Neural progenitor cell (in vitro differentiated cells): ENCODE measurements at places on chromosomes 1 and 21. TPM values are rescaled to one million over a fixed set of nuclear protein-coding genes. Genes with fewer than 3 reads are reported as not detected.

GRCh38 chr1:237219751-237220642 lies 178.0 kb downstream of the RYR2 start:
- no peak for DNase-seq

GRCh38 chr1:22398656-22399420 lies 52.8 kb upstream of the ZBTB40 start:
- DNase-seq = no peak

DNA sequence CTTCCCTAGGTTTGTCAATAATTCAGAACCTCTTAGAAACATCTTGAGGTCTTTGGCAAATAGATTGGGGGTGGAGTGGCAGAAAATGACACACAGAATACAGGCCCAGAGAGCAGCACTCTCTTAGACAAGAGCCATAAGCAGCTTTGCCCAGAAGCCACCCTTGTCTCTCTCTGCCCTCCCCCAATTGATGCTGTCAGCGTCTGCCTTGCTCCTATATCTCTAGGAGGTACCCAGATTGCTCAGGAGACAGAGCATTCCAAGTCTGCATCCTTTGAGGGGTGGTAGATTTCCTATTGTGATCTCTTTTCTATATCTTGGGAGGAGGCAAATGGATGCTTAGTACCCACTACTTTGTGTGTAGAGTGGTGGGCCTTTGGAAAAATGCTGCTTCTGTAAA lies 1.8 kb downstream of the RGL1 start:
- DNase-seq = peak; percentile 39

DNA sequence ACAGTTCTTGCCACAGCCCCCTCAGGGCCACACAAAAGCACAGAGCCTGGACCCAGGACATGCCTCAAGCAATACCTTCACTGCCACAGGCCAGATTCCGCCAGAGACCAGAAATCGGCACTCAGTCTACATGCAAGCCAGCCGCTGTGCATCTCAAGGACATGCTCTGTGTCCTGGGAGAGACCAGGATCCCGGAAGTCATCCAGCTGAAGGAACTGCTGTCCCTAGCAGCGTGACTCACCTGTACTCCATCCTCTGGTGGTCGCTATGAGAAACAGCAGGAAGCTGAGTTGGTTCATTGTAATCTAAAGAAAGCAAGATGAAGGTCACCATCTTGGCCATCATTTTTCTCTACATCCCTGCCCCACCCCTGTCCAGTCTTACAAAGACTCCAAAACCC lies 401 bp downstream of the ITLN1 start:
- DNase-seq = peak; percentile 12

DNA sequence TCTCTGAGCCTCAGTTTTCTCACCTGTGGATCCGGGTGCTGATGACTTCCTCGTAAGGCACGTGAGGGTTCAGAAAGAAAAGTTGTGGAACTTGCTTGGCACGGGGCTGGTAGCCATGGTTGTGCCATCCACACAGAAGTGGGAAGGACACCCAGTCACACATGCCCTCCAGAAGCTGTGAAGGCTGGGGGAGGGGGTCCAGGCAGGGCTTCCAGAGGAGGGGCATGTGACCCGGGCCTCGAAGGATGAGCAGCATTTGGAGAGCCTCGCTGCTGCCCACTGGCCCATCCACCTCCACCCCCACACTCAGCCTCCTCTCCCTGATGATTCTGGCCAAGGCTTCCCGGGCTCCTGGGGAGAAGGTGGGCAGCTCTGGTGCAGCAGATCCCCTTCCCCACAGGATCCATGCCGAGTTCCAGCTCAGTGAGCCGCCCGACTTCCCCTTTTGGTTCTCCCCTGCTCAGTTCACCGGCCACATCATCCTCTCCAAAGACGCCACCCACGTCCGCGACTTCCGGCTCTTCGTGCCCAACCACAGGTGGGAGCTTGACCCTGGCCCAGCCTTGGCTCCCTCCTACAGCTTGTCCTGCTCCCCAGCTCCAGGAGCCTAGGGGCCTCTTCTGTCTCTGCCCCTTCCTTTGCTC lies 9.4 kb downstream of the SELENON start:
- no peak for DNase-seq

DNA sequence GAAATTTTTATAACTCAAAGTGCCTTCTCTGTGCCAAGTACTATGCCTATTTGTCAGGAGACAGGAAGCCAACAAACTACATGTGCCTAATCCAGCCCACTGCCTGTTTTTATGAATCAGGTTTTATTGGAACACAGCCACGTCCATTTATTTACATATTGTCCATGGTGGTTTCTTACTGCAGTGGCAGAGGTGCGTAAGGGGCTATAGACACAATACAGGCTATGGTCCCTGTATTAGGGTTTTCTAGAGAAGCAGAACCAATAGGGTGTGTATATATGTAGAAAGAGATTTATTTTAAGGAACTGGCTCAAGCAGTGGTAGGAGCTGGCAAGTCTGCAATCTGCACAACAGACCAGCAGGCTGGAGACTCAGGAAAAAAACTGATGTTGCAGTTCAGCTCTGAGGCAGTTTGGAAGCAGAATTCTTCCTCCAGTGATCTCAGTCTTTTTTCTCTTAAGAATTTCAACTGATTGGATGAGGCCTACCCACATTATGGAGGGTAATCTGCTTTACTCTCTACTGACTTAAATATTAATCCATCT lies 15.4 kb downstream of the PPIE start:
- DNase-seq = no peak

DNA sequence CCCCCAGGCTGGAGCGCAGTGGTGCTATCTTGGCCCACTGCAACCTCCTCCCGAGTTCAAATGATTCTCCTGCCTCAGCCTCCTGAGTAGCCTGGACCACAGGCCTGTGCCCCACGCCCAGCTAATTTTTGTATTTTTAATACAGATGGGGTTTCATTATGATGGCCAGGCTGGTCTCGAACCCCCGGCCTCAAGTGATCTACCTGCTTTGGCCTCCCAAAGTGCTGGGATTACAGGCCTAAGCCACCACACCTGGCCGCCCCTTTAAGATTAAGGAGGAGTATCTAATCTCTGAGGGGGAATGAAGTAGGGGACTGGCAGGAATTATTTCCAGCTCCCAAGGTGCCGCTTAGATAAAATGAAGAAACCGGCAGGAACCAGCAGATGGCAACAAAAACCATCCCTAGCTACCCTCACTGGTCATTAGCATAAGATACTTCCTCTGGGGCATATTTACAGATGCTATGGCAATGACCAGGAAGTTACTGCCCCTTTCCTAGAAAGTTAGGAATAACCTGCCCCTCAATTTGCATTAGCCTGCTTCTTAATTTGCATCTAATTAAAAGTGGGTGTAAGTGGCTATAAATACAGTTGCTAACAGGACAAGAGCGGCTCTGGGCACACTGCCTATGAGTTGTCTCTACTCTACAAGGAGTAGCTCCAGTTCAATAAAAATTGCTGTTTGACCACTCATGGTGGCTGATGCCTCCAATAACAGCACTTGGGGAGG lies 7.1 kb upstream of the NSUN4 start:
- DNase-seq = peak; percentile 41

DNA sequence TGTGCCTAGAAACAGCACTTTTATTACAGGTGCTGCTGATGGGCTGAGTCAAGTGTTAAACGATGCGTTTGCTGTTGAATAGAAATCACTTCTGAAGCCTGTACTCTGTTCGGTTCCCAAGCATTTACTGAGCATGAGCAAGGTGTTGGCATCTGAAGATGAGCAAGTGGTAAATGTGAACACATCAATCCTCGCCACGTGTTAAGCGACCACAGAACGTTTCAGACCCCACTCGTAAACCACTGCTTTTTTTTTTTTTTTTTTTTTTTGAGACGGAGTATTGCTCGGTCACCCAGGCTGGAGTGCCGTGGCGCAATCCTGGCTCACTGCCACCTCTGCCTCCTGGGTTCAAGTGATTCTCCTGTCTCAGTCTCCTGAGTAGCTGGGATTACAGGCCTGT lies 241.2 kb downstream of the SETD4 start:
- no peak for DNase-seq

DNA sequence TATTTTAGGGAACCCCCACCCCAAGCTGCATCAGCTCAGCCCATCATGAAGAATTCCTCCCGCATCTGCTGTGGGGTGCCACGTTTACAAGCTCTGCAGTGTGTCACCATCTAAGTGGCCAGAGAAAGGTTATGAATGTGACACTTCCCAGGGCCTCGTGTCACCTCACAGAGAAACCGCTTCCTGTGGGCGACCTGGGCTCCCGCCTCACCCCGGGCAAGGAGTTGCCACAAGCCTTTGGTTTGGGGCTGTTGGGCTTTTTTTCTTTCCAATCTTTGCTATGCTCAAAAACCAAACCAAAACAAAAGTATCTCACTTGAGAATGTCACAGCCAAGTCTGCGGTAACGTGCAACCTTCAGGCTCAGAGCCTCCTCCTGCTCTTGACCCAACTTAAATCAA lies 82.1 kb upstream of the ARHGEF16 start:
- DNase-seq = no peak

GRCh38 chr1:12179111-12179519 lies 12.3 kb downstream of the TNFRSF1B start:
- no peak for DNase-seq

DNA sequence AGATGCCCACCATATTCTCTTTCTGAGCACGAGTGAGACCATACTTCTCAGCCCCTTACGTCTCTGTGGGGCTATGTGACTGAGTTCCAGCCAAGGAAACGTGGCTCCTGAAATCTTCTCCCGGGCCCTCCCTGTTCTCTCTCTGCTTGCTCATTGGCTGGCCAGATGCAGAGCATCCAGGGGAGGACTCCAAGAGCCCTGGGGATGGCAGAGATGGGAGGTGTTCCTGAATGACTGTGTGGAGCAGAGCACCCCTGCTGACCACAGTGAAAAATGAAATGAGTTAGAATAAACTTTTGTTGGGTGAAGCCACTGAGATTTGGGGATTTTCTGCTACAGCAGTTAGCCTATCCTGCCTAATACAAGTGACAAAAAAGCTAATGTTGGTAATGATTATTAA lies 23.8 kb downstream of the KIAA0040 start:
- DNase-seq = no peak

DNA sequence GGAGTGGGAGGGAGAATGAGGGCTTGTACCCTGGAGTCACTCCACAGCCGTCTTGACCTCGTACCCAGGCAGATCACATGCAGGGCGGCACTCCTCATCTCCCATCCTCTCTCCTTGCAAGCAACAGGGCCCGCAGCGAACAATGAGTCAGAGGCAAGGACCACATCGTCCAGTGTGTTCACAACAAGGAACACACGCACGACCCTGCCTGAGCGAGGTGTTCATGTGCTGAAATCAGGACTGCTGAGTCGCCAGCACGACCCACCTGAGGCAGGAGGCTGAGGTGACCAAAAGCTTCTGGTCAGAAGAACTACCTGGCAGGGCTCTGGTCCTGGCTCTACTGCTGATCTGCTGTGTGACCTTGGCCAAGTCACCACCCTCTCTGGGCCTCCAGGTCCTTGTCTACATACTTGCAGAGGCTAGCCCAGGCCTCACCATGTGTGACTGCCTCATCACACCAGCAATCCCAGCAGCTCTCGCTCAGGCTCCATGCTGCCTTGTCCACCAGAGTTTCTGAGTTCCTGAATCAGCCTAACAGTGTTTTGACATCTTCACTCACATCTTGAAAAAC lies 78.0 kb downstream of the SSBP3 start:
- DNase-seq = no peak

DNA sequence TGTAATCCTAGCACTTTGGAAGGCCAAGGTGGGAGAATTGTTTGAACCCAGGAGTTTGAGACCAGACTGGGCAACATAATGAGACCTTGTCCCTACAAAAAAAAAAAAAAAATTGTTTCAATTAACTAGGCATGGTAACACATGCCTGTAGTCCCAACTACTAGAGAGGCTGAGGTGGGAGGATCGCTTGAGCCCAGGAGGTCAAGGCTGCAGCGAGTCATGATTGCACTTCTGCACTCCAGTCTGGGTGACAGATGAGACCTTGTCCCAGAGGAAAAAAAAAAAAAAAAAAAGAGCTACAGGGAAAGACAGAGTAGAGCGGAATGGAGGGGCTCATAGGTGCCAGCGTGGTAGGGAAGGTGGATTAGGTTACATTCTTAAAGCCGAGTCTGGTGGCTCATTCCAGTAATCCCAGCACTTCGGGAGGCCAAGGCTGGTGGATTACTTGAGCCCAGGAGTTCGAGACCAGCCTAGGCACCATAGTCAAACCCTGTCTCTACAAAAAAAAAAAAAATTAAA lies 21.0 kb upstream of the PADI6 start:
- no peak for DNase-seq

DNA sequence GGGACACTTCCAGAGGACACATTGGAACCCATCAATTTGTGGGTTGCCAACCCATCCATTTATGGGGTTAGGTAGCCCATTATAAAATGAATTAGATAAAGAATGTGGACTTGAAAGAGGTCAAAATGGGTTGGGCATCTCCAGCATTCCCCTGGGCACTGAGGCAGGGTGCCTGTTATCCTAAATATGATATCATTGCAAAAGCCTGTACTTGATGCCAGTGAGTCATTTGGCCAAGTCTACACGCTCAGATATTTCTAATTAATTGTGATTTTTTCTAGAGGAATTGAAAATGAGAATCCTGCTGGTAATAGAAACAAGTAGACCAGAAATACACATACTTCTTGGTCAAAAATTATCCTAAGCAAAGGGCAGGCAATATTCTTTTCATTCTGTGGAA lies 21.9 kb upstream of the NBL1 start:
- no peak for DNase-seq

DNA sequence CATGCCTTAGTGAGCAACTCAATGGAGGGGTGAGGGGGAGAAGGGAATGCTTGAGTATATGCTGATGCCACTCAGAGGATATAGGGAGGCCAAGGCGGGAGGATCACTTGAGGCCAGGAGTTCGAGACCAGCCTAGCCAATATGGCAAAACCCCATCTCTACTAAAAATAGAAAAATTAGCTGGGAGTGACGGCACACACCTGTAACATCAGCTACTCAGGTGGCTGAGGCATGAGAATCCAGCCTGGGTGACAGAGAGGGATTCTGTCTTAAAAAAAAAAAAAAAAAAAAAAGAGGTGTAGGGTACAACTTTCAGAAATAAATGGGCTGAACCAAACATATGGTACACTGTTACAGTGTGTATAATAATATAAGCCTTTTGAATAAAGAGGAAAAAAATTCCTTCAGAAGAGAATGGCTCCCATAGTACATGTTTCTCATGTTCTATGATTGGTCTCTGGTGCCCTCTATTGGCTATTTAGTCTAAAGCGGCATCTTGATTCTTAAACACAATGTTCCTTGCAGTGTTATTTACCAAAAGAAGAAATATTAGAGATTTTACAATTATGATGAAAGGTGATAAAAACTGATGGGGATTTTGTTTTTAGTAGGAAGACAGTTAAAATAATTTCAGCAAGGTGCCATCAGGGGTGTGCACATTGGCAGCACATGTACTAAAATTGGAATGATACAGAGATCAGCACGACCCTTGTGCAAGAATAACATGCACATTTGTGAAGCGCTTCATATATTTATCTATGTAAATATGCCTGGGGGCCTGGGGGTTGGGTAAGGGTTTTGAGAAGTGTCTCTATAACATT lies 109.8 kb downstream of the PATJ start:
- DNase-seq = peak; percentile 73

GRCh38 chr1:170041423-170042192 lies 32.9 kb downstream of the KIFAP3 start:
- no peak for DNase-seq

The SPATA45 gene
- 1.1 TPM in 1 of 2 replicates, not detected in the other for total RNA-seq

The S100A9 gene
- total RNA-seq = not detected in 2 replicates

The FAM167B gene
- total RNA-seq = 0.17 and 5.3 TPM in 2 replicates

The LENEP gene
- not detected in 2 replicates for total RNA-seq

The RUNX3 gene
- 0.09 TPM in 1 of 2 replicates, not detected in the other for total RNA-seq

The KLF17 gene
- total RNA-seq = not detected in 2 replicates

The THEM5 gene
- total RNA-seq = not detected in 2 replicates

The KIF26B gene
- total RNA-seq = 0.47 and 1.2 TPM in 2 replicates

The PLEKHG5 gene
- total RNA-seq = 7.4 and 25.9 TPM in 2 replicates
